Iris pigment epithelial cell (primary cell): ENCODE measurements at places on chromosomes 4 and X.

DNA sequence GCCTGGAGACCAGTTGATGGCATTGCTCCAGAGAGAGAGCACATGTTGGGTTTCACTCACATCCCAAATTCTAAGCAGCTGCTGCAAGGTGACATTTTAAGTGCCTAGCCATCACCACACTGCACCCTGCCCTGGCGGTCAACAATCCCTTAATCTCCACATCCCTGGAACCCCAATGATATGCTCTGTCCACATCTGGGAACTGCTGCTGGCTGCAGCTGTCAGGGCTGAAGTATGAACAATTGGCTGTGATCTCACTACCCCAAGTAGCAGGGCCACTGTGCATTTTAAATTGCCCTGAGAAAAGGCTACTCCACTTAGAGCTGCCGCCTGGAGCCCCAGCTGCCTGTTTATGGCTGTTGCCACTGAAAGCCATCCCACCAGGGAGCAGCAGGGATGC lies 190.6 kb downstream of the ACTRT1 start:
- DNase-seq, result no peak

DNA sequence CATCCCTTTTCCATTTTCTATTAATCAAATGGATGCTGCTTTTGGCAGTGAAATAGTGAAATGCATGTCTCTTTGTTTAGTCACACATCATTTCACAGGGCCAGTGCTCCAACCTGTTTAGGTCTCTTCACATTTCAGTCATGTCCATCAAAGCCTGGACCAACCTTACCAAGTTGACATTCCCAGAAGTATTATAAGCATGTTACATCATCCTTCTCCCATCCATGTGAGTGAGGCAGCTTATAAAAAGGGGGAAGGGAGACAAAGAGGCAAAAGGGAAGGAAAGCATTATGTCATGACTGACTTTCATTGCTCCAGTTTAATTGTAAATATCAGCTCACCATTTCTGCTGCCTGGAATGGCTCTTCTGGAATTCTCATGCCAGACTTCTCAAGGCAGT lies 94.4 kb downstream of the NWD2 start:
- no peak for DNase-seq

DNA sequence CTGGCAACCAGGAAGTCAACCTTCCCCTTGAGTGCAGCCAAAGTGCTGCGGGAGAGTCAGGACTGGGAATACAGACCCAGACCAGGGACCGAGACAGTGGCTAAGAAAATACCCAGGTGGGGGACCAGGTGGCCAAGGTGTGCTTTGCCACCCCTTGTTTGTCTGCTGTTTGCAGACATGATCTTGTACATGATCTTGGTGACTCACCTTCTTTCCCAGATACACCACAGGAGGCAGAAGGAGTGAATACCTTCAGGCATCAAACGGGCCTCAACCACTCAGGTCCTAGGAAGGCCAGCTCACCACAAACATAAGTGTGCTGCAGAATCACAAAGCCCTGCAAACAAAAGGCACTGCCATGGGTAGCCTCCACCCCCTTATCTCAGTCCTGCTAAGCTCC lies 62.0 kb downstream of the CNGA2 start:
- DNase-seq, result no peak

DNA sequence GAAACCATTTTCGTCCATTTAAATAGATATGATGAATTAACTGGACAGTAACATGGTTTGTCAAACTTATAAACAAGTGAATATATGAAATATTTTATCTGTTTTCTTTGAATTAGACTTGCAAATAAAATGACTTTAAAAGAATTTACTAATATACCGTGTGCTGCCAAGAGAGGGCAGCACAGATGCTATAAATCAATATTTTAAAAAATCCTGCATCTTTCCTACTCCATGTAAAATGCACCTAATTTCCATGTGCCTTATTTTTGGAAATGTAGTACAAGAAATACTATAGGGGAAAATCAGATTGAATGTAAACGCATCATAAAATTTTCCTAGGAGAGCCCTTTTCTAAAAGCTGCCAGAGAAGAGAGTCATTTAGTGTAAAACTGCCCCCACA lies 62.2 kb downstream of the PRKX start:
- DNase-seq, result peak; percentile 43

DNA sequence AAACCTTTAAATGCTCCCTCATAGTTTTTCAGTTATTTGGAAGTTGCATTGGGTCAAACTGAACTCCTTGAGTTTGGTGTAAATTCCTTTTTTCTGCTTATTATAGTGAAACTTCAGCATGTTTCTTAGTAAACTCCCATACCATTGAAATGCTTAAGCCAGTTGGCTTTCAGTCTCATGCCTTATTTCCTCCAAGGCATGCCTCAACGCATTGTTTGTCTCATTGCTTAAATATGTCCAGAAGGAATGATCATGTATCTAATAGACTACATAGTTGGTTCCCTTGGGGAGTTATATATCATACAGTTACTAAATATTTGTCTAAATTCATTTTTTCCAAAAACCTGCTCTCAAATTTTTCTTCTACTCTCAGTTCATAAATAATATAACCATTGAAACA lies 114.0 kb downstream of the STOX2 start:
- no peak for DNase-seq

- DNase-seq, result peak; percentile 92
Measured at GRCh38 chr4:87006426-87006675, 71.5 kb downstream of the AFF1 start.

DNA sequence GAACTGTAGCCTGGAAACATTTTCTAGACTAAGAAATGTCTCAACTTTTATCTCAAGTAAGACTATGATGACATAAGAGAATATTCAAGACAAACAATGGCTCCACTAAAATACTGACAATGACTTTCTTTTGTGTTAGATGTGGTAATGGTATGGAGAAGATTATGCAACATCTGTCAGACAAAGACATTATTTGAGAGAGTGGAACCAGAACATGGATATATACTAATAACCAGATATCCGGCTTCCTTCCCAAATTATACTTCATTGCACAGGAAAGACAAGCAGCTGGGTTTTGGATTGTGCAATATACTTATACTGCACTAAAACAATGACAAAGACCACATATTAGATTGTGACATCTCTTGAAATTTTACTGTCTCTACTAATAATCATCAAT lies 290.8 kb upstream of the GIMD1 start:
- DNase-seq, result peak; percentile 27

DNA sequence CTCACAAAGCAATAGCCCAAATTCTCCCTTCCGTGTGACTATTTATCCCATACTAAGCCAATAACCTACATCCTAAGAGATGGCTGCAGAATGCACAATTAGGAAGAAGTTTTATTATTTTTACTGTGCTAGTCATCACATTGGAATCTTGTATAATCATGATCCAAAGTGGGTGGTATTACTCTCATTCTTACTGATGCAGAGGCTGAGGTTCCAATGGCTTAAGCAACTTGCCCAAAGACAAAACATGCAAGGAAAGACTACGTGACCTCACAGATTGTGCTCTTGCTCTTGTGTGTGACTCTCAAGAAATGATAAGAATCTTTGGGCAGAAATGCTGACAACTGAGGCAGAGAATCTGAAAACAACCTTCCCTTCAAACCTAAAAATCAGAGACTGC lies 212.2 kb downstream of the LDB2 start:
- peak; percentile 96 for DNase-seq

DNA sequence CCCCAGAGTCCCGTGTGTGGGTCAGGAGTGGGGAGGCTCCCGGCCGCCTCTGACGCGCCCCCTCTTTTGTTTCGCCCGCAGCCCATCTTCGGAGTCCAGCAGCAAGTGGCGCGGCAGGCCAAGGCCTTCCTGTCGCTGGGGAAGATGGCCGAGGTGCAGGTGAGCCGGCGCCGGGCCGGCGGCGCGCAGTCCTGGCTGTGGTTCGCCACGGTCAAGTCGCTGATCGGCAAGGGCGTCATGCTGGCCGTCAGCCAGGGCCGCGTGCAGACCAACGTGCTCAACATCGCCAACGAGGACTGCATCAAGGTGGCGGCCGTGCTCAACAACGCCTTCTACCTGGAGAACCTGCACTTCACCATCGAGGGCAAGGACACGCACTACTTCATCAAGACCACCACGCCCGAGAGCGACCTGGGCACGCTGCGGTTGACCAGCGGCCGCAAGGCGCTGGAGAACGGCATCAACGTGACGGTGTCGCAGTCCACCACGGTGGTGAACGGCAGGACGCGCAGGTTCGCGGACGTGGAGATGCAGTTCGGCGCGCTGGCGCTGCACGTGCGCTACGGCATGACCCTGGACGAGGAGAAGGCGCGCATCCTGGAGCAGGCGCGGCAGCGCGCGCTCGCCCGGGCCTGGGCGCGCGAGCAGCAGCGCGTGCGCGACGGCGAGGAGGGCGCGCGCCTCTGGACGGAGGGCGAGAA lies 117.5 kb downstream of the DCTD start:
- DNase-seq, result no peak

DNA sequence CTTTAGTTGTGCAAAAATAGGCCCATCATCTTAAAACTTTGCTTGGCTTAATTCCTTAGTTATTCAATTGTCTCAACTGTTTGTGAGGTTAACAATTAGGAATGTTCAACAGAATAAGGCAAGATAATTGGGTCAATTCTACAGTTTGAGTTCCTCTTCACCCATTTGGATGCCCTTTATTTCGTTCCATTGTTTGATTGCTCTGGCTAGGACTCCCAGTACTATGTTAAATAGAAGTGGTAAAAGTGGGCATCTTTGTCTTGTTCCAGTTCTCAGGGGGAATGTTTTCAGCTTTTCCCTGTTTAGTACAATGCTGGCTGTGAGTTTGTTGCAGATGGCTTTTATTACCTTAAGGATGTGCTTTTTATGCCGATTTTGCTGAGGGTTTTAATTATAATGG lies 761.5 kb upstream of the GRIA3 start:
- DNase-seq, result no peak

DNA sequence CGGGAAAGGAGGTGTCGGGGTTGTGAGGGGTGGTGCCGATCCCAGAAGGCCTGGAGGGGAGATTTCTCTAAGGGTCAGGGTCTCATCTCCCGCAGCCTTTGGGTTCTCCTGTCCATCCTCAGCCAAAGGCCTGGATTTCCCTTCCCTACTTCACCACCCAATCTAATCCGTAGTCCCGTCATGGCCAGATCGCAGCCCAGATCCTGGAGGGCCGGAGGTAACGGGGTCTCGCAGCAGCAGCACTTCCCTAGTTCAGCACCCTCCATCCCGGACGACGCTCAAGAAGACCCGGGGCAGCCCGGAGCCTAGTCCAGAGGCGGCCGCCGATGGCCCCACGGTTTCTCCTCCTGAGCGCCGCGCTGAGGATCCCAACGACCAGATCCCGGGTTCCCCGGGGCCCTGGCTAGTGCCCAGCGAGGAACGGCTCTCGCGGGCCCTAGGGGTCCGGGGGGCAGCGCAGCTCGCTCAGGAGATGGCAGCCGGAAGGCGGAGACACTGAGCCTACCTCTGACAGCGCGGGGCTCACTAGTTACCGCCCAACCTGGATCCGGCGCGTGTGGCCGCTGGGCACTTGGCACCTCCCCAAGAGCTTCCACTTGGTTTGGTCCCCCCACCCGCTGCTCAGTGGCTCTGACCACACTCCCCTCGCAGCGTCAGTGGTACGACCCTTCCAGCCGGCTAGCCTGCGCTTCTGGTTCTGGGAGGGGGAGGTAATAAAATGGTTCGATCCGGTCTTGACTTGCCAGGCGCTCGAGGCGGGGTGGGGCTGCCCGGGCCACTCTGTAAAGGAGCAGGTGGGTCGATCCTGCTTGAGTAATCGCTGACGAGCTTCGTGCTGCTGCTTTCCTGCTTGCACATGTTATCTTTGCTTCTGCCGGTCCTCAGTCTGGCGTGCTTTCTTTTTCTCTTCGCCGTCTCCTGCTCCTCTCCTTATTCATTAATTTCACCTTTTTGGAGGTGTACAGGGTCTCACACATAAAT lies 3.6 kb downstream of the MAGIX start:
- DNase-seq, result peak; percentile 79

DNA sequence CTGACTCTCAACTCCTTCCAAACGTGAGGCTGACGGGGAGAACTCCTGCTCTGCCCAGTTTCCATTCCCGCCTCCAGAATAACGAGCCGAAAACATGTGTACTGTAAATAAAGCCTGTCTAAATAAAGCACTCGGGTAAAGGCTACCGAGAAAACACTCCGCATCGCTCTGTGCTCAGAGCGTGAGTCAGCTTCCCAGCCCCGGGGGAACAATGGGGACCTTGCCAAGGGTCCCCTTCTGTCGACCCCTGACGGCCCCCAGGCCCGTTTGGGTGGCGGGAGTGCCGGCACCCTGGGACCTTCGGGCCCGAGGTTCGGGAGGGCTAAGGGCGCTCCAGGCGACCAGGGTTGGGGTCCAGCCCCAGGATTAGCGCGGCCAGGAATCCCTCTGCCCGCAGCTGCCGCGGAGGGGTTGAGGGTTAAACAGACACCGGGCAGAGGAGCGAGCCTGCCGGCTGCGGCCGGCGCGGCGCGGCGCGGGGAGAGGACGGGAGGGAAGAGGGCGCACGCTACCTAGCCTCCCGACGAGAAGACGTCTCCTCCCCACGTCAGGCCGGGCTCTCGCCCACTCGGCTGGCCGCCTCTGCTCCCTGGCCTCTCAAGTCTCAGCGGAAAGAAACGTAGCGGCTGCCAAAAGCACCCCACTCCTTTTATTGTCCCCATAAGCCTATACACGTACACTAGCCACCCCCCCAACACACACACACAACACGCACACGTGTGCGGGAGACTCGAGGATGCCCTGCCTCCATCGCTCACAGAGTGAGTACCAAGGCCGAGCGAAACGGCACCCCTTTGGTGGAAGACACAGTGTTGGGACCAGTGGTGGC lies 85.5 kb downstream of the BCOR start:
- peak; percentile 70 for DNase-seq

DNA sequence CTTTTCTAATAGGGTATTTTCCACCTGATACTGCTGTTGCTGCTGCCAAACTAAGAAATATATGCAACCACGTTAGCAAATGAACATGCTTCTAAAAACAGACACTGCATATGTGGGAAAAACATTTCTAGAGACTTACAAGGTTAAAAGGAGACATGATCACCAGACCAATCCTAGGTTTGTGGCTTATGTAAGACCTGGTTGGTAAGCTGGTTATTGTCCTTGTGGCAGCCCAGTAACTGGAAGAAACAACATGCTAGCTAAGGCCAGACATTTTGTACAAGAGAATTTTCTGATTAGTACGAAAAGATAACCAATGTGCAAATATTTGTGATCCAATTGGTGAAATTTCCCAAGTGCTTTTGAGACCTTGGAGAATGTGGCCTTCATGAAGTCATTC lies 112.0 kb downstream of the AFF2 start:
- DNase-seq, result no peak

GRCh38 chr4:168876106-168876505 lies 133.9 kb downstream of the CBR4 start:
- DNase-seq, result no peak

DNA sequence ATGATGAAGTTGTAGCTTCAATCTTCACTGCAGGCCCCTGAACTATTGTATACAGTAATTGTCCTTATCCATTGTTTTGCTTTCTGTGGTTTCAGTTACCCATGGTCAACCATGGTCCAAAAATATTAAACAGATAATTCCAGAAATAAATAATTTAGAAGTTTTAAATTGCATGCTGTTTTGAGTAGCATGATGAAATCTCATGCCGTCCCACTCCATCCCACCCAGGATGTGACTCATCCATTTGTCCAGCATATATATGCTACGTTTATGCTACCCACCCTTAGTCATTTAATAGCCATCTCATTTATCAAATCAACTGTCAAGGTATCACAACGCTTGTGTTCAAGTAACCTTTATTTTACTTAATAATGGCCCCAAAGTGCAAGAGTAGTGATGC lies 34.5 kb downstream of the IQCM start:
- peak; percentile 87 for DNase-seq
